ENCODE measurements at places on chromosomes 11 and 22.

DNA sequence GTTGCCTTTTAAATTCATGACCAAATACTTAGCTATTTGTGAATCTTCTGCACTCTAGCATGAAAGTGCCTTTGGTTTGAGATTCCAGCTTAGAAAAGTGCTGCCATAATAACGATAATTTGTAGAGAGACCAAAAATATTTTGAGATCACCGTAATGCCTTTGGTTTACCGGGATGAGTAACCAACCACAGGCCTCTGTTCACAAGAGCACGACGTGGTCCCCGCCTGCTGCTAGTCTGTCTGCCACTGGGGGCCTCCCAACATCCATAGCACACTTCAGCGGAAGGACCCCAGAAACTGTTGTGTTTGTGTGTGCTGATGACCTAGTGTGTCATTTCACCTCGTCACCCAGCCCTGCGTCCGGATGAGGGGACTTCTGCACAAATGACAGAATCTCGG is 67.0 kb upstream of the RASSF10 start:
- DNase-seq = no peak

- no peak for DNase-seq
Observed at GRCh38 chr11:88629496-88629895, 292.0 kb upstream of the CTSC start.

DNA sequence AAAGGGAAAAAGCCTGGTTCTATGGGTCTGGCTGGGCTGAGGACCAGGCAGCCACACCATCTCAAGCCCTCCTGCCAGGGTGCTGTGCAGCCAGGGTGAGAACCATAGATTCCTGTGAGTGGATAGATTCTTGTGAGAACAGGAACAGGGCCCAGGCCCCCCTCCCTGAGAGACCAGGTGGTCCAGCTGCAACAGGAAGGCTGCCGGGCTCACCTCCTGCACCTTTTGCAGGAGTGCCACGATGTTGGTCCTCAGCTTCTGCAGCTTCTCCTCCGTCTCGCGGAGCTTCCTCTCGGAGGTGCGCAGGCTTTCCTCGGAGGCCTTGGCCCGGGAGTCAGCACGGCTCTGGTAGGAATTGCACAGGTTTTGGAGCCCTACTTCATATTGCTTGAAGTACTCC is 40.8 kb downstream of the MORC2 start:
- DNase-seq = no peak

- DNase-seq = no peak
Observed at GRCh38 chr11:7115780-7116179, 27.0 kb downstream of the RBMXL2 start.

DNA sequence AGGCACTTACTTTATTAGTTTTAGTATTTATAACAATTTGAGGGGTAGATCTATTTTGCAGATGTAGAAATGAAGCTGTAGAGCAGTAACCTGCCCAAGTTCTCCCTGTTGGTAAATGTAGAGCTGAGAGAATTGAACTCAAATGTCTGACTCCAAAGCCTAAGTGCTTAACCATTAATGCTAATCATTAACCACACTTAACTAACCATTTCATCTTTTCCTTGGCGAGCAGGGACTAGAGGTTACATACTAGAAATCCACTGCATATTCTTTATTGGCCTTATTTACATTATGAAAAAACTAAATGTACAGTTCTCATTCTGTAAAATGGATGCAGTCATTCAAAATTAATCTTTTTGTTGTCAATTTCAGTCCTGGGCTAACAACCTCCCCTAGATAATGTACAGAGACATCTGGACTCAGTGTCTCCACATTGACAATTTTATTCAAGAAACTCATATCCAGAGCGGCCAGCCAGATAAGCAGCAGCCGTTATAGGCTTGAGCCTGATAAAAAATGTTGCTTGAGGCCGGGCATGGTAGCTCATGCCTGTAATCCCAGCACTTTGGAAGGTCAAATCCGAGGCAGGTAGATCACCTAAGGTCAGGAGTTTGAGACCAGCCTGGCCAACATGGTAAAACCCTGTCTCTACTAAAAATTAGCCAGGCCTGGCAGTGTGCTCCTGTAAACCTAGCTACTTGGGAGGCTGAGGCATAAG is 76.7 kb upstream of the PICALM start:
- DNase-seq = no peak

DNA sequence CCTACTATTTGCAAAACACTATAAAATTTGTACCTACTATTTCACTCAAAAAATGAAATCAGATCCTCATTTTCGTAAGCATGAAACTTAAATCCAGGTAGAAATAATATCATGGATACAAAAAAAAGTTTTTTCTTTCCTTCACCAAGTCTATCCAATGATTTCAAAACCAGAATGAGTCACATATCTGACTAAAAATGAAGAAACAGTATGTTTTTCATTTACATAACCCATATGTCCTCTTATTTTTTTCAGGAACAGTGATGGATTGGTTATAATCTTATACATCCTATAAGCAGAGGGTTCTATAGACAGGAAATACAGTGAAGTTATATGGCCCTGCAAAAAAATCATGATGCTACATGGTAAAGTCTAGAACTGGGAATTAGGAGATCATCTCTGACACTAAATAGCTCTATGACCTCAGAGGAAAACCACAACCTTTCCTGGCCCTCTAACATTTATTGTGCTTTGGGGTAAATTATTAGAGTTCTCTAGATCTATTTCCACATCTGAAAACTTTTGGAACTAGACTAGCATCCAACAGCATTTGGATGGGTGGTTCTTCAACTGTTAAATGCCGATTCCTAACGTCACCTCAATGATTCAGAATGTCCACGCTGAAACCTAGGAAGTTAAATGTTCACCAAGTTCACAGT is 10.9 kb downstream of the MTMR2 start:
- DNase-seq = no peak

GRCh38 chr11:60370811-60371298 is 7.5 kb upstream of the MS4A7 start:
- DNase-seq = no peak

- no peak for DNase-seq
Observed at GRCh38 chr11:71239581-71239980, 12.8 kb downstream of the SHANK2 start.

- no peak for DNase-seq
Observed at GRCh38 chr11:127369356-127369755, 368.8 kb upstream of the KIRREL3 start.
